MG63 (cell line): ENCODE measurements at places on chromosomes 12 and 14. TPM values are rescaled to one million over a fixed set of nuclear protein-coding genes. Genes with fewer than 3 reads are reported as not detected.

Gene TEX22
- 0.22 and 0.63 TPM in 2 replicates for total RNA-seq

Gene PRICKLE1
- 4.7 and 8.6 TPM in 2 replicates for total RNA-seq

Gene CPM
- 1.7 and 4.6 TPM in 2 replicates for total RNA-seq

Gene CLEC1A
- total RNA-seq = 0.30 TPM in 1 of 2 replicates, not detected in the other

Gene CLEC2B
- 14.3 and 27.2 TPM in 2 replicates for total RNA-seq

Gene XRCC3
- total RNA-seq = 31.5 and 58.1 TPM in 2 replicates

Gene PPP4R3A
- 26.9 and 40.1 TPM in 2 replicates for total RNA-seq

Gene ADIPOR2
- total RNA-seq = 41.6 and 50.4 TPM in 2 replicates

Gene OAS2
- total RNA-seq = 6.0 and 22.3 TPM in 2 replicates

Gene LDHB
- 2,316 and 2,927 TPM in 2 replicates for total RNA-seq

DNA sequence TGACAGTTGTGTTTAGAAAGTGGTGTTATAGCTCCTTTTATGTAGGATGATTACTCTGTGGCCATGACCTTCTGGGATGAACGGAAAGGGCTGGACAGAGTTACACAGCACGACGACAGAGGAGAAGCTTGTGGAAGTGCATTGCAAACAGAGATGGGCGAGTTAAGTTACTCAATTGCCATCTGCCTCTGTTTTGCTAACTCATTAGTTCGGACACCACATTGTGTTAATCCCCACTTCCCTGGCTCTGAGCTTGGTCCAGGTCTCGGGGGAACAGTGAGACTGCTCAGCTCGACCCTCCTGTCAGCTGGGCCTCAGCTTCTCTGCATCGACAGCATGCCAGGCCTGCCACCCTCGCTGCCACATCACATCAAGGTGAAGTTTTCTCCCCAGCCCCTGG lies 408.0 kb downstream of the ZFP36L1 start:
- no peak for DNase-seq

DNA sequence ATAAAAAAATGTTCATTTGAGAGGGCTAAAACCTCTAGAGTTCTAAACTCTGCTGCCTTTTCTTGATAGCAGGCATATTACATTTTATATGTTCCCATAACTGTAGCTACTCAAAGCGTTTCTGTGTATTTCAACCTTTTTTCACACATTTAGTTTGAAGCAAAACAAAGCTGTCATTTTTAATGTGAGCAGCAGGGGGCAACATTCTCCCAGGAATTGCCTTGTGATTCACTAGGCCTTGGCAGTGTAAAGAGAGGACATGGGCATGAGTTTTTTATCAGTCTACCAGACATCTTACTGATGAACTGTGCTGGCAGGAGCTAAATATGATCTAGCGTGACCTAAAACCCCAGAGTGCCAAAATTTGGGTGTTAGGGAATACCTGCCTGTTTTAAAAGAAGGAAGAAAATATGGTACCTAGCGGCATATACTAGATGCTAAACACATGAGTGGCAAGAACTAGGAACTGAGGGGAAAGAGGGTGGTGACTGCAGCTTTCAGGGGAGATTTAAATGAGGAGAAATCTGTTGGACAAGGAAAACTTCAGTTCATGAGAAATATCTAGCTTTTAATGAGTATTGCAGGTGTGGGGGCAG lies 65.3 kb downstream of the IFT43 start:
- no peak for DNase-seq

DNA sequence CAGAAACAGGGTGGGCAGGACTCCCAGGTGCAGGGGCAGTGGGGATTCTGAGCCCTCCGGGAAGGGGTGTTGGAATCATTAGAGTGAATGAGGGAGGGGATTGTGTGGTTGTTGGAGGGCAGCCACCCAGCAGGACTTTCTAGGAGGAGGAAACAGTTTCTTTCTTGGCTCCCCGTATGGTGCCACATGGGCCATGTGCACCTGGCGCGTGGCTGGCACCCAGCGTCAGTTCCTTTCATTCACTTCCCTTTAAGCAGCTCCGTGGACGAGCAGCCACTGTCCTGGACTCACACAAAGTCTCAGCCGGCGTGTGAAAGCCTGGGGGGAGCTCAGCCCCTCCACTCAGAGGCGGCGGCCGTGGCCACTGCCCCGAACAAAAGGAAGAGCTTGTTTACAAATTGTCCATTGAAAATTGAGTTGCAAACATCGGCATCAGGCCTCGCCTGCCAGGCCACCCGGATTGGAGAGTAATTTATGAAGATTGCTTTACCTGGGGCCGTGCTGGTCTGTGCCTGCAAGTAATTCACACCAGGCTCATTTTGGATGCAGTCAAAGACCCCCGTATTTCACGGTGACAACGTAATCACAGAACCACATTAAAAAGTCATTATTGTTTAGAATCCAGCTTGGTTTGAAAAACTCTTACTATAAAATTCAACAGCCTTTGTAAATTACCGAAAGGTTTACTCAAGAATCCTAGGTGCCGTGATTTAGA lies 101.7 kb upstream of the C14orf180 start:
- DNase-seq = no peak

- peak; percentile 9 for DNase-seq
Measured at GRCh38 chr12:111368291-111368787, 556 bp downstream of the PHETA1 start.

DNA sequence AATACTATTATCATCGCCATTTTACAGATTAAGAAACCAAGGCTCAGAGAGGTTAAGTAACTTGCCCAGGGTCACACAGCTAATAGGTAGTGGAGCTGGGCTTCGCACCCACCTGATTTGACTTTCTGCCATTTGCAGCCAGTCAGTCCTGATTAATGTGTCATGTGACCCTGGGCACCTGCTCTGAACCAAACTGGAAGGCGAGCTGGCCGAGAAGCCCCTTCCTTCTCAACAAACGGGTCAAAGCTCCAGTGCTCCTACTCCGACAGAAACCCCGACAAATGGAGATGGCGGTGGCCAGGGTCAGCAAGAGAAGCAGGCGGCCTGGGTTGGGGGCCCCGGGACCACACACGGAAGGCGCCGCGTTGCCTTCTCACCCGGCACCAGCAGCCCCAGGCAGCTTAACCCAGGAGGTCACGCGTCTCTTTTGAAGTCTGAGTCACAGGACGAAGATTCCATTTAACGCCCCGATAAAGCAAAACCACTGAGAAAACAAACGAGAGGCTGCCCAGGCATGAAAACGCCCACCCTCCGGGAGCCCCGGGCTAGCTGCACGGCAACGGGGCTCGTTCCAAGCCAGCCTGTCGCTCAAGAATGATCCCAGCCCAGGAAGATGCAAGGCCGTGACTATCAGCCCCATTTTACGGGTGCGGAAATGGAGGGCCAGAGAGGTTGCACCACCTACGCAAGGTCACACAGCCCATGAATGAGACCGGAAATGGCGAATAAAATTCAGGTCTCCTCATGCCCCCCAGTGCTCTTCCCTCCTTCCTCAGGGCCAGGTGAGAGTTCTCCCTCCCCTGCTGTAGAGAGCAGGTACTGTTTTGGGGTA lies 124.8 kb downstream of the SCARB1 start:
- no peak for DNase-seq

DNA sequence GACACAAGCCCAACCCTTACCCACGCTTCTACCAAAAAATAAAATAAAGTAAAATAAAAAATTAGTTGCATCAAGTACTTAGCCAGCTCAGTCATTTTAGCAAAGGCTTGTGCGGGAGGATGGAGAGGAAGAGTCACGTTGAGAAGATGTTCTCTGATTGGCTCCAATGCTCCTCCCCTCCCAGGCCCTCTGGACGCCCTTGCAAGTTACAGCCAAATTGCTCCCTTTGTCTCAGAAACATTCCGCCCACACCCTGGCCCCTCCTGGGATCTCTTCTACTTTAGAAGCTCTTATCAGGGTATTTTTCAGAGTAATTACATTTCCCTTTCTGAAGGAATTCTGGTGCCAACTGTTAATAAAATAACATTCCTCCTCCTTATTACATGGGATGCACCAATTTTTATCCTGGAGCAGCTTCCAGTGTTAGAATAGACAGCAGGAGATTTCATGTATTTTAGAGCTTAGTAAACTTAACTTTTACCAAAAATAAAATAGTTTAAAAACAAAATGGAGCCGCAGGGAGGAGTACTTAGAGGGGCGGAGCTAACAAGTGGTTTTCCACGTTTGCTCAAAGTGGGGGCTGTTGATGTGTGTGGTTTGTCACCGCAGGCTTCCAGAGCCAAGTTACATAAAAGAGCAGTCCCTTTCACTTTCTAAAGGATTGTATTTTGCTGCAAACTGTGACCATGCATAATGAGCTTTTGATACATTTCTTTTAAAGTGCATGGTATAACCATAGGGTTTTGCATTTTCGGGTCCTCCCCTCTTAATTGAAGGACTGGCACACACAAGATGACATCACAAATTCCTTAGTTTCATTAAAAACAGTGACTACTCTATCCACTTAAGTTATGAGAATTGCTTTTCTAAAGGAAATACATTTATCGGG lies 71.7 kb upstream of the RAP1B start:
- peak; percentile 36 for DNase-seq

GRCh38 chr14:29800961-29801360 lies 126.7 kb downstream of the PRKD1 start:
- DNase-seq = no peak

DNA sequence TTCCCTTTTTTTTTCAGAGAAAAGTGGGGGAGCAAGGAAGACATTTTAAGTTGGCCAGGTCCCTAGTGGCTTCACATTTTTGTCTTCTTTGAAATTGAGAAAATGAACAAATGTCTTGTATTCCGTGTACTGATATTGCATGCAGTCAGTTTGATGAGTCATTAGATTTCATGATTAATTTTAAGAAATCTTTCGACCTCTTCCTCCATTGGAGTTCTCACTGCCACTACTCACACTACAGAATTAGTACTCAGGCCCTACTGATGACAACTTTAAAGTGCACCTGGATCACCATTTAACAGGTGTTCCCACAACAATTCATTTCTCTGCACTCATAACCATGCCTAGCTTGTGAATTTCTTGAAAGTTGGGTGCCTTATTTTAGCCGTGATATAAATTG lies 50.5 kb downstream of the SAMD4A start:
- DNase-seq = no peak

- DNase-seq = no peak
Measured at GRCh38 chr12:57898308-57898970, 42.9 kb upstream of the ATP23 start.

- DNase-seq = no peak
Measured at GRCh38 chr12:4383304-4383865, 3.9 kb upstream of the FGF23 start.

GRCh38 chr14:23704890-23705289 lies 68.7 kb downstream of the DHRS2 start:
- no peak for DNase-seq

DNA sequence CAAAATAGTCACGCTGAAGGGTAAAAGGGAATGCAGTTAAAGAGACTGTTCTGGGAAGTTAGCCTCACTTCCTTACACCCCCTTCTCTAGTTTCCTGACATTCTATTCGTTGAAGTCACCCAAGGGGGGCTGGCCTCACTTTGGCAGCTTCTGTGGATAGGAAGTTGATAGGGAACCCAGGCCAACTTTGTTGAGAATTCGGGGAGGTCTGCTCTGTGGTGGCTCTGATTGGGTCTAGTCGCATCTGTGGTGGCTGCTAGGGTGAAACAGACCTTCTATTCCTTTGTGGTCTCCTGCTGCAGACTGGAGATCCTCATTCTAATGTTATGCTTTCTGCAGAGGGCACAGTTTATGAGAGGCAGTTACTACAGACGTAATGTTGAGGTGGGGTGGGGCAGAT lies 28.8 kb upstream of the GZMB start:
- no peak for DNase-seq

GRCh38 chr14:54169254-54169924 lies 212.8 kb upstream of the BMP4 start:
- DNase-seq = peak; percentile 56

DNA sequence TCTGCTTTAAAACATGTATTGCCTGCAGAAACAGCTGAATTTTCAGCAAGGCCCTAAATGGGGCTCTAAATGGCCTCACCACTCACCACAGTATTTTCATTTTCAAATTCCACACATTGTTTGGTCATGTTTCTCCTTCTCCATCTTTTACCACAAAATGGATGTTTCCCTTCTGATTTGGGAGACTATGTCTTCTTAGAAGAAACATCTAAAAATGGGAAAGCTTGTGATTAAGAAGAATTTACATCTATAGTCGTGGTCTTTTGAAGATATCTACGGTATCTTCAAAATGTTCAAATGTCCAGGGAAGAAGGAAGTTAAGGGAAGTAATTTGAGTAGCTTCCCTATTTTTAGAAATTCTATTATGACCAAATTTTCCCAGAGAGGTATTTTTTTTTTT lies 20.7 kb upstream of the TUBA1C start:
- no peak for DNase-seq

DNA sequence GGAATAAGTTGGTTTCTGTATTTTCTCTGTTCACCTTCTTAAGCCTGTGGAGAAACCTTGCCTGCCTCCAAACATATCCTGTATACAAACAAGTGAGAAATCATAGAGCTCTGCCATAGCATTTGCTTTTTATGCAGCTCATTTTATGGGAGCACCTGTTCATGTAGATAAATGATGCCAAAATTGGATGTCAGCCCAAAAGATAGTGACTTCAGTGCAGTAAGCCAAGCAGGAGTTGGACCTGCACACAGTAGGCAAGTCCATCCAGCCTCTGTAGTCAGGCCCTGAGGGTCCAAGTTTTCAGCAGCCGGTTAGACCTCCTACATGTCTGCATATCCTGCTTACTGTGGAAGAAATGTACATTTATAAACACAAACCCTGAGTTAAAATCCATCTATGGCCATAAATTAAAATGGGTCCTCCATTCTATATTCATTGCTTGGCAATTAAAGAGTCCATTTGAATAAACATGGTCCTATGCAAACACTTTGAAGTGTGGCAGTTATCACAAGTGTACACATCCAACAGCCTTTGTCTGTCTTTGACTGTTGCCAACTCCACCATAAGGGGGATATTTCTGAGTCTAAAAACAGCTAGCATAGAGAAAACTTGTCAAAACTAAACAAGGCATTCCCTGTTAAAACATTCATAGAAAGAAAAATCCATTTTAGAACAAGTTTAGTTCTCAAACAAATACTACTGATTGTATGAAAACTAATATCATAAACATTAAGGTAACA lies 847.8 kb downstream of the RPS29 start:
- DNase-seq = no peak

DNA sequence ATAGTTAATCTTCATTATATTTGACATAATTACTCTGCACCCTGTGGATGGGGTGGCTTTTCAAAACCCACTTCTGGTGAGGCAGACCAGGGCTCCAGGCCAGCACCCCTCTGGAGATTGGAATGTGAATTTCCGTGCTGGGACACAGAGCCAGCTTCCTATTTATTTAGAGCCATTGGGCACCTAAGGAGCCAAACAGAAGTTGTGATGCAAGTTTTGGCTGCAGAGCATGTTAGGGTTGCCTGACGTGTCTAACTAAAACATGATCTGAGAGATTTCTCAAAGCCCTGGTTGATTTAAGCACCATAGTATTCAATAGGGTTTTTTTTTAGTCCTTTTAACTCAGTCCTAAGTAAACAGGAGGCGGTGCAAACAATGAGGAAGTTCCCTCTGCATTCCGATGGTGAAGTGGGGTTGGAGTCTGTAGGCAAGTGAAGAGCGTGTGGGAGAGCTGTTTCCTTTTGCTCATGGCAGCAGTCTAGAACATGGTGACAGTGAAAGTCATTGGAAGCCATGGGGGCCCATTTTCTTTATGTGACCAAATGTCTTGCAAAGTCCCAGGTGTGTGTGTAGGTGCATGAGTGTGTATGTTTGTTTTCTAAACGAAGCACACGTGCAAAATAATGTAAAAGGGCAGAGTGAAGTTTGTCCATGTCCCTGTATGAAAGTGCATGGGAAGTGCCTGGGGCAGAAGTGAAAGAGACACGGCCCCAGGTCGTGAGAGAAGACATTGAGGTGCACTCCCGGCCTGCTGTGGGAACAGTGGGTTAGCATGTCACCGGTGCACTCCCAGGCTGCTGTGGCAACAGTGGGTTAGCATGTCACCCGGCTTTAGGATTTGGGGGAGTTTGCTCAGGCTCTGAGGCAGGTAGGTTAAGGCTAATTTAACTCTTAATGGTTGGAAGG lies 117.7 kb downstream of the PRKCH start:
- DNase-seq = peak; percentile 88
